ENCODE measurements at places on chromosomes 3 and 15.
A peak's percentile ranks its signal among the peaks of the same experiment; 100 is the strongest.

DNA sequence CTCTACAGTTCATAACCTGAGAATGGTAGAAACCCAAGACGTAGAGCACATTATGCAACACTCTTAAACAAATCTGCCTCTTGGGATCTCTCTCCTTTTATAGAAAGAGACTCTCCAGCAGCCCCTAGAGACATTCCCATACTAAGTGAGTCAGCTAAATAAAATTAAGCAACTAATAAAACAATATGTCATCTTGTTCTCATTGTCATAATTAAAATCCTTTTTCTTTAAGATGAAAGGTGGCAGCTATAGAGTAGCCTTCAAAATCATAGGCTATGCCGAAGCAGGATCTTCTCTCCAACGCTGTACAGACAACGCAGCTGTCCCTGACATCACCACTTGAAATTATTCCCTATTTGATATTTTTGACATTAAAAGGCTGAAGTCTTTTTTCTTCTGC lies 790.0 kb downstream of the FHIT start:
- DNase-seq = no peak

GRCh38 chr15:35115155-35115725 lies 30.1 kb upstream of the NANOGP8 start:
- DNase-seq = no peak

GRCh38 chr3:59820352-59820934 lies 770.6 kb upstream of the CFAP20DC start:
- DNase-seq = no peak

GRCh38 chr15:31867536-31868442 lies 162.5 kb upstream of the CHRNA7 start:
- peak; percentile 46 for DNase-seq

DNA sequence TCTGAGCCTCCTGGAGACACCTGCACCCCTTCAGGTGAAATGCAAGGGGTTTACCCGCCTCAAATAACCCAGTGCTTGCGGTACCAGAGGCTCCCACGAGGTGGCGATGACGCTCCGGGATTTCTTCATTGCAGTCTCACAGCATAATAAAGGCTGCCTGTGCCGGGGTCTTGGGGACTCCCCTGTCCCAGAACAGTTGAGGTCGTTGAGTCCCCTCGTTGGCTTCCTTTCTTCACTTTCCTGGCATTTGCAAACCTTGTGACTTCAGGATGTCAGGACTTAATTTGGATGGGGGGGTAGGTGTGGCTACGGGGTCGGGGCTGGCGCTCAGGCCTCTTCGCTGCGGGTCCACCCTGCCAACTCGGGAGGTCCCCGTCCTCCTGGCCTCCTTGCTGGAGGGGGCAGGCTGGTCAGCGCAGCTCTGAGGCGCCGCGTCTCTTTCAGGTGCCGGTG lies 1.3 kb downstream of the GNAT1 start:
- peak; percentile 39 for DNase-seq

- DNase-seq = no peak
Observed at GRCh38 chr3:122674339-122674738, 6.3 kb upstream of the PARP14 start.

DNA sequence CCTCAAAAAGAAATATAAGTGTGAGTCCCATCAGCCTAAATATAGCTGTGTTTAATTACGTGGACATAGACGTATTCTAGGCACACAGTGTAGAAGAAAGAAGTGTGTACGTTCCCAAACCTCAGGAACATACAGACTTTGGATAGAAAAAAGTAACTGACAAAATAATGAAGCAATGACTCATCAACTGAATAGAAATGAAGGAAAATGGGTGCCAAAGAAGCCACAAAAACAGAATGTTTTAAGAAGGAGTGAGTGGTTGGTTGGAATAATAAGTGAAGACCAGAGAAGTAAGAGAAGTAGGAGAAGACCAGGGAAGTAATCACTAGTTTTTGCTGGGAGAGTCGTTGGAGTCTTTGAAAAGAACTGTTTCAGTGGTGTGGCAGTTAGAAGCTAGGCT lies 518.1 kb downstream of the ROBO1 start:
- no peak for DNase-seq

- peak; percentile 72 for DNase-seq
Observed at GRCh38 chr15:99105514-99106341, 848 bp downstream of the SYNM start.

DNA sequence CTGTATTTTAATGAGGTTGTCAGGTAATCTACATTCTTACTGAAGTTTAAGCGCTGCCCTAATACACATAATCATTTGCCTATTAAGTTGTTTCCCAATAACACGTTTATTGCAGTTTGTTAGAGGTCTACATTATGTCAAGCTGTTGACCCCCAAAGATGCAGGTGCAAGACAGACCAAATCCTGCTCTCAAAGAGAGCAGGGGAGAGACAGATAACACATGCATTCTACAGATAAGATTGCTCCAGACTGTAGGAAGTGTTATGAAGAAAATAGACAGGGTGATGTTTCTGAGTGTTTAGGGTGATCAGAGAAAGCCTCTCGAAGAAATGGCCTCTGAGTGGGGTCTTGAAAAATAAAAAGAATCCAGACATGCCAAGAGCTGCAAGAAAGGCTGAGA lies 24.8 kb upstream of the OXTR start:
- no peak for DNase-seq

Data from occipital lobe (tissue), 3 donors.